ENCODE measurements at places on chromosomes 11 and 22.

DNA sequence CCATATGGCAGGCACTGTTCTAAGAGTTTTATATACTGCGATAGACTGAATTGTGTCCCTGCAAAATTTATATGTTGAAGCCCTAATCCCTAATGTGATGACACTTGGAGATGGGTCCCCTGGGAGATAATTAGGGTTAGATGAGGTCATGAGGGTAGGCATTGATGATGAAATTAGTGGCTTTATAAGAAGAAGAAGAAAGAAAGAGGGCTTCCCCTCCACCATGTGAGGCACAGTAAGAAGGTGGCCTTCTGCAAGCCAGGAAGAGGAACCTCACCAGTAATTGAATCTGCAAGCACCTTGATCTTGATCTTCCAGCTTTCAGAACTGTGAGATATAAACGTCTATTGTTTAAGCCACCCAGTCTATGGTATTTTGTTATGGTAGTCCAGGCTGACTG, 46.6 kb upstream of the TENM4 start:
- DNase-seq = no peak

DNA sequence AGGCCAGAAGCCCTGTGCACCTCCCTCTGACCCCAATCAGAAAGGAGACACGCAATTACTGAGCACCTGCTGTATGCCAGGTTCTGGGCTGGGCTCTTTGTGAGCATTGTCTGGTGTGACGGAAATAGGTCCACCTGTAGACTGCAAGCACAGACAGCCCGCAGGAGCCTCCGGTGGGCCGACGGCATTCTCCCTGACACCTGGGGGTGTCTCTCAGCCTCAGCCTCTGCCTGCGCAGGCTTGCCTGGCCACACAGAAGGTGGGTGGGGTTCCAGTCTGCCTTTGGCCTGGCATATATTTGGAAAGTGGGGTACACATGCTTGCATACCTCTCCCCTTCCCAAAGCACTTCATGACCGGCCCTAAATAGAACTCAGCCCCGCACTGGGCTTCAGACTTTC, 129.3 kb downstream of the BUD13 start:
- no peak for DNase-seq

DNA sequence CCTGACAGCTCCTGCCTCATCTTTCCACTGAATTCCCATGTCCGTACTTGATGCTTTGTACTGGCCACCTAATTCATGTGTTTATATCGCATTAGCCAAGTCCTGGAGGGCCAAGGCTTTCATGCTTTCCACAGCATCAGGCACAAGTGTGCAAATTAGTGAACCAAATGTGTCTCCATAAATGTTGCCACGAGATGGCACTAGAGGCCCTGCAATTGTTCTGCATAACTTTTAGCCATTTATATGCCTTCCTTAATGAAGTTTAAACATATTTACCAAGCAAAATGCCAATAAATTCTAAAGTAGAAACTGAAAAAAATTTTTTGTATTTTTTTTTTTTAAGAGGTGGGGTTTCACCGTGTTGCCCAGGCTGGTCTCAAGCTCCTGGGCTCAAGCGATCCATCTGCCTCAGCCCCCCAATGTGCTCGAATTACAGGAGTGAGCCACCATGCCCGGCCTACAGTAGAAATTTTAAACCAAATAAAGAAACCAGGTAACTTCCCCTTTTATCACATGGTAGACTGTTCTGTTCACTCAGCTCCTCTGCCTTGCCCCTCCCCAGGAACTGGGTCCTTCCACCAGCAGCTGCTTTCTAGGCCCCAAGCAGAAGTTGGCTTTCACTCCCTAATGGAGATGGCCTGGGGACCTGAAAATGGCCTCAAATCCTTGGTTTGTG, 20.8 kb upstream of the IL18BP start:
- no peak for DNase-seq

DNA sequence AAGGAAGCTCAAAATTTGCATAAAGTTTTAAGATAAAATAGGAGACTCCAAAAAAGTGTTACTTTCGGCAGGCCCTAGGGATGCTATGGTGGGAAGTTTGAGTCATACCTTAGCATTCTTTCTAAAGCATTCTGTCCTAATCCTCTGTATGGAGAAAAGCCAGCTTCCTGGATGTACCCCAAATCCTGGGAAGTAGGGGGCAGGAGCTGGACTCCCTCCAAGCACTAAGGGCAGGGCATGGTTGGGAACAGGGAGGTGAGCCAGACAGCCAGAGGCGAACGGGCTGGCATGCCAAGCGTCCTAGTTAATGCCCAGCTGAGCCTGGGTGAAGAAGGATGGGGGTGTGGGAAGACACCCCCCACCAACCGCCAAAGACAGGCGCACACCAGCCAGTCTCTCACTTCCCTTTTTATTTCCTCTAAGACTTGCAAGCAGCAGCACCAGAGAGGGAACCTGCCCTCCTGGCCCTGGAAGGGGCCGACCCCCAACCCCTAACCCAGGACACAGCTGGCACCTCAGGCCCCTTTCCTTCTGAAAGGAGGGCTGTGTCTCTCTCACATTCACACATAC, 23.9 kb downstream of the RTN4RL2 start:
- DNase-seq = no peak

DNA sequence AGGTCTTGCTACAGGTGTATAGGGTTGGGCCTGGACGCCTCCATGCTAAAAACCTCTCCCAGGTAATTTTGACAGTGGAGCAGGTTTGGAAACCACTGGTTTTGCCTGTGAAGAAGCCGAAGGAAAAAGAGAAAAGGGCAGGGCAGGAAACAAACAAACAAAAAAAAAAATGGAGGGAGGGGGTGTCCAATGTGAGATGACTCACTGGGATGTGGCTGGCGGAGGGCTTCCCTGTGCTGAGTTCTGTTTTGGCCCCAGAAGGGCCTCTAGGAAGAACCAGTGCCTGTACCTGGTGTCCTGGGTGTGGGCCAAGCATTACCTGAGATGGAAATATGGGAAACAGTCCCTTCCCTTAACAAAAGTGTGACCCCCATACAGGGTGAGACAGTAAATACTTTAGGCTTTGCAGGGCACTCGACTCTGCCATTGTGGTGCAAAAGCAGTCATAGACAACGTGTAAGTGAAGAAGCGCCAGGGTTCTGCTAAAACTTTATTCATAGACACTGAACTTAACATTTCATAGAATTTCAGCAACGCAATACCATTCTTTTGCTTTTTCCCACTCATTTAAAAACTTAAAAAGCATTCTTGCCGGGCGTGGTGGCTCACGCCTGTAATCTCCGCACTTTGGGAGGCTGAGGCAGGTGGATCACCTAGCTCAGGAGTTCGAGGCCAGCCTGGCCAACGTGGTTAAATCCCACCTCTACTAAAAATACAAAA, 9.5 kb upstream of the DGKZ start:
- DNase-seq = no peak

- DNase-seq = no peak
These were observed 86.9 kb downstream of the CCDC34 start for GRCh38 chr11:27276141-27276540.

DNA sequence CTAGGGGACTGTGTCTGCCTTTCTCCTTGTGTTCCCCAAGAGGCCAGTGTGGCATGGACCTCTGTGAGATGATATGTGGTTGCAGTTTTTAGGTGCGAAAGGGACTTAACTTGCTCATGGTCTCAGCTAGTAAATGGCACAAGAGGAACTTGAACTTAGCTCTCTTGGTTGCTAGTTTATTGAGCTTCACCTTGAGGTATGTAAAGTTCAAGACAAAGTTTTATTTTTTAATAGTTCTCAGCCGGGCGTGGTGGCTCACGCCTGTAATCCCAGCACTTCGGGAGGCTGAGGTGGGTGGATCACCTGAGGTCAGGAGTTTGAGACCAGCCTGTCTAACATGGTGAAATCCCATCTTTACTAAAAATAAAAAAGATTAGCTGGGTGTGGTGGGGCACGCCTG, 71.6 kb upstream of the SUSD2 start:
- DNase-seq = no peak

All from forelimb muscle (tissue), 1 donor.